Amniotic epithelial cell (primary cell): ENCODE measurements at places on chromosomes 3 and 15.

DNA sequence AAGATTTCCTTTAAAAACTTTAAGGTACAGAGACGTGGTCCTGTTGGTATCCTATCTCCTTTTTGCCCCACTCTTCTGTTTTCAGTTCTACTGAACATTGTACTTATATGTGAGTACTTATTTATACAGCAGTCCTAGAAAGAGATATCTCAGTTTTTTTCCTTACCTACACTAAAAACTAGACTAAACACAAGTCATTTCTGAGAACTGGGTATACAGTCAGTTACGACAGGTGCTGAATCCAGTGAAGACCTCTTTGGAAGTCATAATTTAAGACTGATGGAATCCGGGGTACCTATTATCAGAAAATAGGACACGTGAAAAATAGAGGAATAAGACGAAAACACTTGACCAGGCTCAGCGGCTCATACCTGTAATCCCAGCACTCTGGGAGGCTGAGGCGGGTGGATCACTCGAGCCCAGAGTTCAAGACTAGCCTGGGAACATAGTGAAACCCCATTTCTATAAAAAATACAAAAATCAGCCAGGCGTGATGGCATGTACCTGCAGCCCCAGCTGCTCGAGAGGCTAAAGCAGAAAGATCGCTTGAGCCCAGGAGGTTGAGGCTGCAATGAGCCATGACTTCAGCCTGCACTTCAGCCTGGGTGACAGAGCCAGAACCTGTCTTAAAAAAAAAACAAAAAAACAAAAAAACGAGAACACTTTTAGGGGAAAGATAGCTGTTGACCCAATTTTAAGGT, 76.3 kb downstream of the KLHL25 start:
- DNase-seq, result no peak

DNA sequence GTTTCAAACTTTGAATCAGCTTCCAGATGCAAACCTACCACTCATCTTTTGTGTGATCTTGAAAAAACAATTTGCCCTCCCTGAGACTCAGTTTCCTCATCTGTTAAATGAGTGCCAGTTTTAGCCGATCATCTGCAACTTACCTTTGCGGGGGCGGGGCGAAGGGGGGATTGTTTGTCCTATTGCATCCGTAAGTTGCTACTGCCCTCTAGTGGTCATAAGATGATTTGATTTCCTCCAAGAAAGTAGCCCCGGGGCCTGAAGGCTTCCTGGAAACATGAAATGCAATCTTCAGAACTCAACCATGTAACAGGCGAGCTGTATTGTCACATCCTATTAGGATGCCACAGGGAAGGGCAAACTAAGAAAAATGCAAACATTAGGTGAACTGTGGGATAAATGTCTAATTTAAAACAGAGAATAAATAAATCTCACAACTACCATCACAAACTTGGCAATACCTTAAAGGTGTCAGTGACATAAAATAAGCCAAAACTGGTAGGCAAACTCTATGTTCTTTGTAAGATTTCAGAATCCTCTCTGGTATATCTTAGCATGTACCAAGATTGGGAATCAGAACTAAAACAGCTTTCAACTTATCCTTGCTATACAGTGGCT, 63.5 kb upstream of the CLDN18 start:
- DNase-seq, result peak; percentile 66

DNA sequence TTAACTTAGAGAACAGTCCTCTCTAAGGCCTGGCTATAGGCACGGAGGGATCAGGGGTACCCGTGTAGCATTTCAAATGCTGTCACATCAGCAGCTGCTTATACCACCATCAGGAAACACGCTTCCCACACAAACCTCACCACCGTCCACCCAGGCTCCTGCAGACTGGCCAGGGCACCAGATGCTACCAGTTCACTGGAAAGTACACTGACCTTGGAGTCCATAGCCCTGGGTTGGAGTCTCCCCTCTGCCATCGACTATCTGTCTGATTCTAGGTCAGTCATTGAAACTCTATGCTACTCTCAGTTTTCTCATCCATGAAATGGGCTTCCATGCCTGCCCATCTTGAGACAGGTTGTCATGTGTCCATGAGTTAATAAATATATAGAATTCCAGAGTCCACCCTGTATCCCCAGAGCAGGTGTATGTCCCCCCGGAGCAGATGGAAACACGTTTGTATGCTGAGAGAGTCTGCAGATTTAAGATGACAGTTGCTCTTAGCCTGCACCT, 156.0 kb upstream of the SMAD3 start:
- DNase-seq, result no peak

DNA sequence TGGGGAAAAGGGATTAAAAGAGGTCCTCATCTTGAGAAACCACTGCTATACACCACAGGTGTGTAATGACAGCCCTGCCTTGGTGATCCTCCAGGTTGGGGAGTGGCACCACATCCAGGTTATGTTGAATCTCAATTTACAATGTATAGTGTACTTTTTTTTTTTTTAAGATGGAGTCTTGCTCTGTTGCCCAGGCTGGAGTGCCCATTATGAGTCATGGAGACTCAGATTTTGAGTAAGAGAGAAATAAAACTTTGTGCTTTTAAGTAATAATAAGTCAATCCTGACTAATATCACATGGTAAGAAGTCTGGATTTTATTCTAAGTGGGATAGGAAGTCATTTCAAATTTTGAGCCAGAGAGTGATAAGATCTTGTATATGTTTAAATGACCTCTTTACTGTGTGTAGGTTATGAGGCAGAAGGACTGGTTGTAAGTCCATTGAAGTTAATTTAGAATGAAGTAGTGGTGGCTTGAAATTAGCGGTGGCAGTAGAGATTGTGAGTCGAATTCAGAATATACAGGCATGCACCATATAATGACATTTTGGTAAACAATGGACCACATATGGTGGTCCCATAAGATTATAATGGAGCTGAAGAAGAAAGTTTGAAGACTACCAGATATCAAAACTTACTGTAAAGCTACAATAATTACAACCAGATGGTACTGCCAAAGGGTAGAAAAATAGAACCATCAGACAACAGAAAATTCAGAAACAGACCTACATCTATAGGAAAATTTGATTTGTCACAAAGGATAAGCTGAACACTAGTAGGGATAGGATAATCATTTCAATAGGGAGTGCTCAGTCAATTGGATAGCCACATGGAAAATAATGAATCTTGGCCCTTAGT, 20.7 kb downstream of the POPDC2 start:
- DNase-seq, result no peak

- no peak for DNase-seq
Measured at GRCh38 chr3:27509376-27509775, 25.2 kb upstream of the SLC4A7 start.
